Lower lobe of right lung (tissue), 2 donors: ENCODE measurements at places on chromosomes 4 and X. TPM values are rescaled to one million over a fixed set of nuclear protein-coding genes. Genes with fewer than 3 reads are reported as not detected.

GRCh38 chr4:129783596-129783995 is 687.6 kb downstream of the C4orf33 start:
- no peak for DNase-seq
- no peaks in the 10 kb centered on the region for H3K4me1 ChIP-seq
- H3K4me3 ChIP-seq: no peak overlapping the region
- H3K36me3 ChIP-seq: no peaks in the 10 kb centered on the region
- no peaks in the 10 kb centered on the region for H3K27me3 ChIP-seq

DNA sequence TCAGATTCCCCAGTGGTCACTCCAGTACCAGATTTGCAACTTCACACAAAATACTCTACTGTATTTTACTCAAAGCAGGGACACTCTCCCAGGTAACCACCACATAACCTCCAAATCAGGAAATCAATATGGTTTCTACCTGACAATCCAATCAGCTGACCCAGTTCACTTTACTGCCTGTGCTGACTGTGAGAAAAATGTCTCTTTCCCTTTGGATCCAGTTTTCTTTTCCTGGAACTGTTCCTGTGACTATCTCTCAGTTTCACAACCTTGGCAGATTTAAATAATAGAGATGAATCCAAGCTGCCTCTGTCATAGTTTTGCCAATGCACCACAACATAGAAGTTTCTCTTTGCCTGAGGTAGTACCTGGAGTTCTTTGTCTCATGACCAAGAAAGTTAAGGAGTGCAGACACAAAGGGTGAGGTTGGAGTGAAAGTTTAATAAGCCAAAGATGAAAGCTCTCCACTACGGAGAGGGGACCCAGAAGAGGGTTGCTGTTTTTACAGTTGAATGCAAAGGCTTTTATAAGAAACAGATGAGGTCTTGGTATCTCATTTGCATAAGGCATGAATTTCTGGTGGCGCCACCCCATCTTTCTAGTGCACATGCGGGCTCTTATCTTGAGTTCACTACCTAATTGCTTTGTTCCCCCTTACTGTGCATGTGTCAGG is 29.7 kb upstream of the IL9R start:
- no peaks in the 10 kb centered on the region for H3K4me1 ChIP-seq
- H3K36me3 ChIP-seq: no peaks in the 10 kb centered on the region
- DNase-seq: no peak
- no peaks in the 10 kb centered on the region for H3K27me3 ChIP-seq
- H3K4me3 ChIP-seq: no peak overlapping the region

DNA sequence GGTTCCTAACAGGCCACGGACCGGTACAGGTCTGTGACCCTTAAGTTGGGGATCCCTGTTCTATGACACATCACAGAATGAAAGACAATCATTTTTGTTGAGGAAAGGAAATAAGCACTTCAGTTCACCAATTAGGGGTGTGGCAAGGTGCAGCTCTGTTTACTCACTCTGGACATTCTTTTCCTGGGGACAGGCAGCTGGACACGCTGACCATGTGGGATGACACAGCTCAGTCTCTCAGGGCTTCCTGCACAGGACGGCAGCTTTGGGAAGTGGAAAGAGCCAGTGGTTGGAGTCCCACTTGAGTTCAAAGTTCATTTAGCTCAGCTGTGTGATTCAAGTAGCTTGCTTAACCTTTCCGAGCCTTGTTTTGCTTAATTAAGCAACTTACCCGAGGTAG is 55.7 kb downstream of the NDNF start:
- no peak for DNase-seq
- no peaks in the 10 kb centered on the region for H3K36me3 ChIP-seq
- no peaks in the 10 kb centered on the region for H3K4me1 ChIP-seq
- no peaks in the 10 kb centered on the region for H3K27me3 ChIP-seq
- H3K27ac ChIP-seq: no peak overlapping the region

GRCh38 chr4:125370478-125370877 is 55.7 kb downstream of the FAT4 start:
- no peaks in the 10 kb centered on the region for H3K27me3 ChIP-seq
- H3K36me3 ChIP-seq: no peaks in the 10 kb centered on the region
- H3K4me1 ChIP-seq: no peaks in the 10 kb centered on the region
- no peak for DNase-seq
- no peak overlapping the region for H3K27ac ChIP-seq

DNA sequence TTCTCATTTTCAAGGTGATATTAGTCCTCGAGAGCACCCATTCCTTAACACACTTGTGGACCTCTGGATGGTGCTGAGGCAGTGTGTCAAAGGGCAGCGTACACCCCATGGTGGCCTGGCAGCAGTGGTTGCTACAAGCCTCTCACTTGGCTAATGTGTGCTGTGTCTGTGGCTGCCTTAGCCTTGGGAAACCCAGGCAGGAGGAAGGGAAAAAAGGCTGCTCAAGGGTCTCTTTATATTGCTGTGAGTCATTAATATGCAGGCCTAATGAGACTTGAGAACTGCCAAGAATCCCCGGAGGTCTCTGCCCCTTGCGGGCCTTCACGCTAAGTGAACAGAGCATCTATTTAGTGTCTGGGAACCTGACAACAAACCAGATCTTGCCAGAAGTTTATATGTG is 7.0 kb downstream of the PCDH10 start:
- H3K36me3 ChIP-seq: no peaks in the 10 kb centered on the region
- H3K4me3 ChIP-seq: no peak overlapping the region
- no peak overlapping the region for H3K27ac ChIP-seq
- peaks cover 23% of the 10 kb centered on the region for H3K4me1 ChIP-seq

- no peak for DNase-seq
- no peaks in the 10 kb centered on the region for H3K36me3 ChIP-seq
- no peak overlapping the region for H3K4me3 ChIP-seq
- H3K4me1 ChIP-seq: no peaks in the 10 kb centered on the region
- no peak overlapping the region for H3K27ac ChIP-seq
Measured at GRCh38 chr4:84336964-84337705, 162.0 kb downstream of the NKX6-1 start.

DNA sequence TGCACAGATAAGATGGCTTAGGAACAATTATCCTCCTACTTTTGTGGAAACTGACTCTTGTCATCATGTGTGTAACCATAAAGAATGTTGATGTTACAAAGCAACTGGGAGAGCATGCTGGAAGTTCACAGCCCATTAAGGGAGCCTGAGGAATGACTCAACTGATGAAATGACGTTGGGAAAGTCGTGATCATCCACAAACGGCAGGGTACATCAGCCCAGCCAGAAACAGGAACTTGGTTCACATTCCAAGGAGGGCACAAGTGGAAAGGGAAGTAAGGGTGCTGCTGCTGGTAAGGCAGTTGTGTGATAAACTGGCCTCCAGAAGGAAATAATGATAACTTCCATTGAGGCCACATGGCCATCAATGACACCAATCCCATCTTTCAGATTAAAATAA is 6.7 kb downstream of the TEC start:
- H3K27me3 ChIP-seq: no peaks in the 10 kb centered on the region
- no peak overlapping the region for H3K27ac ChIP-seq
- no peaks in the 10 kb centered on the region for H3K4me1 ChIP-seq
- DNase-seq: no peak
- no peaks in the 10 kb centered on the region for H3K36me3 ChIP-seq

GRCh38 chrX:31388946-31389345 is 317.1 kb upstream of the FTHL17 start:
- H3K4me3 ChIP-seq: no peak overlapping the region
- no peaks in the 10 kb centered on the region for H3K36me3 ChIP-seq
- no peaks in the 10 kb centered on the region for H3K4me1 ChIP-seq
- no peak for DNase-seq

DNA sequence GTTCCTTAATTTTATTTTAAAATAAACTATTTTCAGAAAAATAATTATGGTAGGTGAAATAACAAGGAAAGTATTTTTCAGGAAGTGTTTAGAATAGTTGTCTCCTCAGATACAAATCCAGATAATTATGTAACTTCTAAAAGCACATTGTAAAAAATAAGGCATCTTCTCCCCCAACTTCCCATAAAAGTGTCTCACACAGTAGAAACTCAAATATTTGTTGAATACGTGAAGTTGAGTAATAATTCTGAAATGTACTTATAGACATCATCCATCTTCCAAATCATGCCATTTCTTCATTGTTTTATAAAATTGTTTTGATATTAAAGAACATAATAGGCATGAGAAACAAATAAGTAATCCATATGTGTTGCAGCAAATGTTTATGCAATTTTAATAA is 18.0 kb downstream of the SHISA3 start:
- H3K4me3 ChIP-seq: no peak overlapping the region
- no peaks in the 10 kb centered on the region for H3K27me3 ChIP-seq
- H3K27ac ChIP-seq: no peak overlapping the region
- H3K4me1 ChIP-seq: no peaks in the 10 kb centered on the region
- no peak for DNase-seq

- no peak overlapping the region for H3K27ac ChIP-seq
- no peak for DNase-seq
- H3K36me3 ChIP-seq: no peaks in the 10 kb centered on the region
- no peaks in the 10 kb centered on the region for H3K27me3 ChIP-seq
Measured at GRCh38 chrX:28329156-28329555, 258.1 kb upstream of the IL1RAPL1 start.

GRCh38 chr4:134027931-134028330 is 173.7 kb downstream of the PABPC4L start:
- H3K36me3 ChIP-seq: no peaks in the 10 kb centered on the region
- no peak overlapping the region for H3K4me3 ChIP-seq
- no peaks in the 10 kb centered on the region for H3K27me3 ChIP-seq
- H3K4me1 ChIP-seq: no peaks in the 10 kb centered on the region

GRCh38 chr4:88104902-88105610 is 53.4 kb downstream of the ABCG2 start:
- no peak overlapping the region for H3K4me3 ChIP-seq
- no peak for DNase-seq
- no peaks in the 10 kb centered on the region for H3K36me3 ChIP-seq
- H3K4me1 ChIP-seq: no peaks in the 10 kb centered on the region
- H3K27ac ChIP-seq: no peak overlapping the region

GRCh38 chr4:37988670-37989069 is 28.5 kb downstream of the PTTG2 start:
- H3K36me3 ChIP-seq: no peaks in the 10 kb centered on the region
- peaks cover 41% of the 10 kb centered on the region for H3K4me1 ChIP-seq
- no peak for DNase-seq

GRCh38 chrX:17453788-17454187 is 78.8 kb downstream of the NHS start:
- no peak overlapping the region for H3K27ac ChIP-seq
- no peaks in the 10 kb centered on the region for H3K4me1 ChIP-seq
- H3K4me3 ChIP-seq: no peak overlapping the region
- no peaks in the 10 kb centered on the region for H3K36me3 ChIP-seq
- no peaks in the 10 kb centered on the region for H3K27me3 ChIP-seq

GRCh38 chrX:153063315-153063714 is 7.0 kb downstream of the PNMA3 start:
- no peaks in the 10 kb centered on the region for H3K27me3 ChIP-seq
- no peak overlapping the region for H3K27ac ChIP-seq
- H3K4me3 ChIP-seq: no peak overlapping the region
- H3K36me3 ChIP-seq: no peaks in the 10 kb centered on the region
- H3K4me1 ChIP-seq: no peaks in the 10 kb centered on the region
- DNase-seq: no peak

- H3K4me1 ChIP-seq: peaks cover 12% of the 10 kb centered on the region
- H3K4me3 ChIP-seq: no peak overlapping the region
- H3K27ac ChIP-seq: no peak overlapping the region
- DNase-seq: no peak
- H3K27me3 ChIP-seq: no peaks in the 10 kb centered on the region
Measured at GRCh38 chr4:146275370-146275769, 61.0 kb downstream of the REELD1 start.

DNA sequence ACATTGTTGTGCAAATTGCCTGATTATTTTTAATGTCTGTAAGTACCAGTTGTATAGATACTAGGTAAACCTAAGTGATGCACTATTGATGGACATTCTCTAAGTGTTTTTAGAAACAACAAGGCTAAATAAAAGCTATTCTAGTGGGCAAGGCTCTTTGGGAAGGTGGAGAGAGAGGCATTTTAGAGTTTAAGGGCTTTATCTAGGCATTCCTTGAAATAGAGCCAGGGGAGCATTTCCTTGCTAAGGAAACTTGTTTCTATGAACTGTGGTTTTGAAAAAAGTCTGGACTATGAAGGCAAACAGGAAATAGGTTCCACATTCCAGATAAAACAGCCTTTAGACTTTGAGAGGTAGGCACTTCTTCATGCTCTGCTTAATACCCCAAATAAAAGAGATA is 23.8 kb downstream of the BMX start:
- peaks cover 6% of the 10 kb centered on the region for H3K4me1 ChIP-seq
- H3K36me3 ChIP-seq: no peaks in the 10 kb centered on the region
- H3K27ac ChIP-seq: no peak overlapping the region
- no peak for DNase-seq
- no peaks in the 10 kb centered on the region for H3K27me3 ChIP-seq

DNA sequence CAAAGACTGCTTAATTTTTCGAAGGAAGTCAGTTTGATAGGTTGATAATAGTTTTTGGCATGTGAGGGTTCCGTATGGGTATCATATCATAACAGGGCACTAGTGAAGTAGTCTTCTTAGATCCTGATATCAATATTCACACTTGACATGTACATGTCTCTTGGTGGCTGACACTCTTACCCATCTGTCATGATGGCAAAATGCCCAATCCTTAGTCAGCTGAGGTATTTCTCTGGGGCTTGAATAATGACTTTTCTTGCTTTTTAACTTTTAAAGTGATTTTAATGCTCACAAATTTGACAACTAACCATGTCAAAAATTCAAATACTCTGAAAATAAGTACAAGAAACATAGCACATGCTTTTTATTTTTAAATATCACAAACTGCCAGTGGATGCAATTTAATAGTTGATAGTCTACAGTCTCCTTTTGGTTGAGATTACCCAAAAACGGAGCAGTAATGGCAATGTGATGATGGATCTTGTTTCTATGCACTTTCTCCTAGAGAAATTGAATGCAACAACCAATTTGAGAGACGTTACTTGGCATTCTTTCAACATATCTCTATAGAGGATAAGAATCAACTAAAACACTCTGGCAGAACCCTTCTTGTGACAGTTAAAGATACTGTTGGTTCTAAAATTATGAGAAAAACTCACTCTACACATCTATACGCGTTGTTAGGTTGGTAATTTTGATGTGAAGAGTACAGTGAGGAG is 552.9 kb upstream of the PABPC4L start:
- no peaks in the 10 kb centered on the region for H3K36me3 ChIP-seq
- no peaks in the 10 kb centered on the region for H3K4me1 ChIP-seq
- no peak overlapping the region for H3K4me3 ChIP-seq
- no peaks in the 10 kb centered on the region for H3K27me3 ChIP-seq

- no peak overlapping the region for H3K4me3 ChIP-seq
- no peak for DNase-seq
- H3K36me3 ChIP-seq: peaks cover 82% of the 10 kb centered on the region
- no peak overlapping the region for H3K27ac ChIP-seq
- H3K27me3 ChIP-seq: no peaks in the 10 kb centered on the region
Measured at GRCh38 chrX:53595266-53595810, 91.2 kb downstream of the HUWE1 start.

- DNase-seq: no peak
- no peaks in the 10 kb centered on the region for H3K4me1 ChIP-seq
- no peaks in the 10 kb centered on the region for H3K36me3 ChIP-seq
- no peak overlapping the region for H3K4me3 ChIP-seq
- no peaks in the 10 kb centered on the region for H3K27me3 ChIP-seq
Measured at GRCh38 chrX:134183665-134184064, 53.3 kb upstream of the CCDC160 start.

- DNase-seq: no peak
- H3K4me1 ChIP-seq: no peaks in the 10 kb centered on the region
- H3K27ac ChIP-seq: no peak overlapping the region
Measured at GRCh38 chrX:155514225-155514624, 55.8 kb upstream of the F8A3 start.

- H3K27ac ChIP-seq: no peak overlapping the region
- H3K36me3 ChIP-seq: no peaks in the 10 kb centered on the region
- no peak overlapping the region for H3K4me3 ChIP-seq
- no peaks in the 10 kb centered on the region for H3K27me3 ChIP-seq
Measured at GRCh38 chr4:56613101-56613862, 67.8 kb downstream of the HOPX start.

DGKK gene
- total RNA-seq: 0.21 TPM

DCAF12L2 gene
- not detected for total RNA-seq

NEUROG2 gene
- total RNA-seq: not detected

EXOC1L gene
- not detected for total RNA-seq

GAGE13 gene
- total RNA-seq: not detected

CD38 gene
- 8.5 TPM for total RNA-seq
